ENCODE measurements at places on chromosomes 12 and 14.
A peak's percentile ranks its signal among the peaks of the same experiment; 100 is the strongest.

DNA sequence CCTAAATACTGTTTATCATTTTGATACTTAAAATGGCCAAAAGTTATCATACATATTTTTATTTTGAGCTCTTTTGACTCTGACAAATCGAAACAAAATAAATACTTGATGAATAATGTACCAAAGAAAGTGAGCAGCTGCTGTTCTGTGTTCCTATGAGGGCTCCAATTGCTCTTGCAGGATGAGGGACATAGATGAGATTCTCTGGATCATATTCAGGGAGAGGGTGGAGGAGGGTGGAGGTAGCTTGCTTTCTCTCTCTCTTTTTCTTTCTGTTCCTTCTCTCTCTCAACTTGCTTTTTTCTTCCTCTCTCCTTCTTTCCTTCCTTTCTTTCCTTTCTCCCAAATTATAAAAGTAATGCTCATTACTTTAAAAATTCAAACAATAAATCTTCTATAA is 8.9 kb upstream of the MYH7 start:
- no peak overlapping the region for H3K27ac ChIP-seq
- DNase-seq: no peak
- no peaks in the 10 kb centered on the region for H3K4me1 ChIP-seq
- H3K36me3 ChIP-seq: no peaks in the 10 kb centered on the region

GRCh38 chr14:99564256-99564925 is 39.6 kb downstream of the CCDC85C start:
- DNase-seq: no peak
- H3K4me1 ChIP-seq: peaks cover 6% of the 10 kb centered on the region
- no peaks in the 10 kb centered on the region for H3K27me3 ChIP-seq
- H3K27ac ChIP-seq: no peak overlapping the region

DNA sequence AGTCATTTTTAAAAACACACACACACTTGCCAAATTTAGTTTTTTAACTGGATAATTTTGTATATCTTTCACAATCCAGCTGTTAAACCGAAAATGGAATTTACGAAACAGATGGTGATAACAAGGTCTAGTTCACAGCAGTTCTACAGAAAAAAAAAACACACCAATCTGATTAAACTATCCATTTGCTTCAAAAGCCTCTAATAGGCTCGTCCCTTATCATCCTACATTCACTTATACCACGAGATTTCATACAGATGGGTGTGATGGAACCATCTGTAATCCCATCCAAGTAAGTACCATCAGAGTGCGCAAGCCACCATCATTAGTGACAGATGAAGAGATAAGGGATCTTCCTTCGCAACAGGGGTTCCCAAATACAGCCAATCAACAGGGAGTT is 20.1 kb downstream of the GCH1 start:
- H3K27ac ChIP-seq: peak overlapping the region; percentile 69
- H3K27me3 ChIP-seq: no peaks in the 10 kb centered on the region
- H3K36me3 ChIP-seq: no peaks in the 10 kb centered on the region
- no peak for DNase-seq
- peak overlapping the region; percentile 74 for H3K4me3 ChIP-seq

DNA sequence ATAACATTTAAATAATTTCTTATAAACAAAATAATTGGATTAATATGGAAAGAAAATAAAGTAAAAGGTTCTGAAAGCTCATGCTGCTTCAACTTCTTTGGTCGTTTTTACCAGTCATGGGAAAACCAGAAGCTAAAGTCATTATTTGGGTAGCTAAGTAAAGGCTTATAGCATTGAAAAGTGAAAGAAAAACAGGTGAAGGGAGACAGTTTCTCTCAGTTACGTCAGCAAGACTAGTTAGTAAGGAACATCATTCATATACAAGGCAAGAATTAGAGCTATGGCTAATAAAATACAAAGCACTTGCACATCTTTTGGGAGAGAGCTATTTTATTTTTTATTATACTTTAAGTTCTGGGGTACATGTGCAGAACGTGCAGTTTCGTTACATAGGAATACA is 170.3 kb upstream of the SYT10 start:
- no peaks in the 10 kb centered on the region for H3K36me3 ChIP-seq
- H3K4me1 ChIP-seq: no peaks in the 10 kb centered on the region
- no peaks in the 10 kb centered on the region for H3K27me3 ChIP-seq
- H3K4me3 ChIP-seq: no peak overlapping the region
- no peak overlapping the region for H3K27ac ChIP-seq

DNA sequence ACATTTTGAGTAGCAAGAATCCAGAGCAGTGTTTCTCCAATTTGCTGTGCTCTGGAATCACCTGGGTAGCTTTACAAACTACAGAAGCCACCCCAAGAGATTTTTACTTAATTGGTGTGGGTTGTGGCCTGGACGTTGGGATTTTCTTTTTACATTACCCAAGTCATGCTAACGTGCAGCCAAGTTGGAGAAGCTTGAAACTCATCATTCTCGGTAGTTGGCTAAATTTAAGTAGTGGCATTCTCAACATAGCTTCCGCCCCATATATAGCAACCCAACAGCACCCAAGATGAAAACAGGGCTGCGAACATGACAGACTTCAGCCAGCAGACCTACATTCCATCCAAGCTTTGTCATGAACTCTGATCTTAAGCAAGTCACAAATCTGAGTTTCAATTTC is 25.0 kb downstream of the DAD1 start:
- peak overlapping the region; percentile 27 for H3K27ac ChIP-seq
- no peaks in the 10 kb centered on the region for H3K4me1 ChIP-seq
- no peak for DNase-seq
- no peaks in the 10 kb centered on the region for H3K27me3 ChIP-seq
